Esophagus squamous epithelium (tissue), 5 donors: ENCODE measurements at places on chromosomes 6 and 20.

GRCh38 chr20:6533351-6533750 lies 234.1 kb upstream of the BMP2 start:
- DNase-seq = no peak

DNA sequence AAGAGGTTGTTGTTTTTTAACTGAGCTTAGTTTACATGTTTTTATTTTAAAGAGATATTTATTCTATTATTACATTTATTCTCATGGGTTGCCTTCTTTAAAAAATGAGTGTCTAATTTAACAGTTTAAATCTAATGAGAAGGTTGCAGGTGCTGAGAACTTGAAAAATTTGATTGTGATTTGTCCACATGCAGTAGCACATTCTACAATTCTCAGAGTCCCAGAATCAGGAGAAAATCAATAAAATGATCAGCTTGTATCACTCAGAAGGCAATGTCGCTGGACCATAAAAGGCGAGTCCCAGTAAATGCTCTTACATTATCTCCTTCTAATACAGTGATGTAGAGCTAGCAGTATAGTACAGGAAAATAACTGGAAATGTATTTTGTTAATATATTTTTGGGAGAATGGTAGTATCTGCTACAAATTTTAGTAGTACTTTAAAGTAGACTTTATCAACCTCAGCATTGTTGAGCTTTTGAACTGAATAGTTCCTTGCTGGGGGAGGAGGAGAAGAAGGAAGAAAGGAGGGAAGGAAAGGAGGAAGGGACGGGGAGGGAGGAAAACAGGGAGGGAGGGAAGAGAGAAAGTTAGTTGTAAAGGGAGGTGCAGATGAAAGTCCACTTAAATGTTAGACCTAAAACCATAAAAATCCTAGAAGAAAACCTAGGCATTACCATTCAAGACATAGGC lies 458.0 kb downstream of the DOK5 start:
- no peak for DNase-seq

- no peak for DNase-seq
These were observed 92.4 kb downstream of the SMOC2 start for GRCh38 chr6:168533414-168533813.

DNA sequence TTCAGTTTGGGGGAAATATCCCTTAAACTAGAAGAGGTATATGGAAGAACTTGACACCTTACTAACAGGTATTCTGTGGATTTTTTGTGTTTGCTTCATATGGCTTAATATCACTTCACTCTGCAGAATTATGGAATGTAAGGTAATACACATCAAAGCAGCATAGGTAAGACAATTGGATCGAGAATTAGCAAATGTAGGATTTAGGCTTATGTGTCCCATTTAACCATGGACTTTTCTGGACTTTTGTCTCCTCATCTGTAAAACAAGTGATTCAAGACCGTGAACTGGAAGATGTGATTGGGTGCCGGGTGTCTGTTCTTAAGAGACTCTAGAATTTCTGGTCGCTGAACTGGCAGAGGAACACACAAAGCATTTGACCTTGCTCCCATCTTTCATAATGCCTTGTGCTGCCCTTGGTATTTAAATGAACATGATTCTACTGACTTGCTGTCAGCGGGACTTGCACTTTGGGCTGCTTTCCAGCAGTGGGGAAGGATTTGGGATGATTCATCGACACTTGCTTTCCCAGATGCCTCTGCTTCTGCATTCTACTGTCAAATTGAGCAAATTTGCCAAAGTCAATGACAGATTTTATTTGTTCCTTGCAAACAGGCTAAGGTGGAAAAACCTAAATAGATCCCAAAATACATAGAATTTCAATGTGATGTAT lies 199.8 kb downstream of the PLCB1 start:
- DNase-seq = no peak

DNA sequence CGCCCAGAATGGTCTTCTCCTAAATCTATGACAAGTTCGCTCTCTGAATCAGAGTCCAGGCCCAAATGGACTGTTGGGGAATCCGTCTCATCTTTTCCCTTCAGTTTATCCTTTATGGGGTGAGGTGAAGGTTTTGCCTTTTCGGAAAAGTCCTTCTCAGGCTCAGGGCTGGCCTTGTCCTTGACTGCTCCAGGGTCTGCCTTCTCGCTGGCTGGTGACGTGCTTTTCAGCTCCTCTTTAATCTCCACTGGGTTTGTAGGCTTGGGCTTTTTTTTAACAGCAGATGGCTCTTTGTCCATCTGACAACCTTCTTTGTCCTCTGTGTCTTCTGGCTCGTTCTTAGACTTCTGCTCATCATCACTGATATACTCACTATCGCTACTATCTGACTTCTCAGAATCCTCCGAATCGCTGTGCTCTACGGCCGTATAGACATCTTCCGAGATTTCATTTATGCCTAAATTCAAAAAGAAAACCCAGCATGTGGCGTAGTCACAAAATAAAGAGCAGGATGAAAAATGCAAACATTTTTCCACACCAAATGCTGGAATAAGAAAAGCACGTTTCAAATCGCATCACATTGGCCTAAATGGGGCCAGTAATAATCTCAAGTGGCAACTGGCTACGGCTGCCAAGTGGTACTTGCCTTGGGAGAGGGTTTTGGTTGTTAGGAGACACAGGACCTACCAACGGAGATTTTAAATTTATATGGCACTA lies 110.3 kb downstream of the ZMYND8 start:
- no peak for DNase-seq

GRCh38 chr6:36243562-36244212 lies 26.2 kb upstream of the PNPLA1 start:
- DNase-seq = no peak

- no peak for DNase-seq
These were observed 5.9 kb downstream of the TP53INP2 start for GRCh38 chr20:34709831-34710567.

- no peak for DNase-seq
These were observed 6.7 kb upstream of the ACSS1 start for GRCh38 chr20:25064561-25065071.

- DNase-seq = no peak
These were observed 22.6 kb upstream of the CHMP4B start for GRCh38 chr20:33788351-33789049.

- DNase-seq = no peak
These were observed 97.8 kb downstream of the NOL4L start for GRCh38 chr20:32487381-32487780.

GRCh38 chr6:107491138-107491609 lies 1.3 kb downstream of the SOBP start:
- DNase-seq = no peak

DNA sequence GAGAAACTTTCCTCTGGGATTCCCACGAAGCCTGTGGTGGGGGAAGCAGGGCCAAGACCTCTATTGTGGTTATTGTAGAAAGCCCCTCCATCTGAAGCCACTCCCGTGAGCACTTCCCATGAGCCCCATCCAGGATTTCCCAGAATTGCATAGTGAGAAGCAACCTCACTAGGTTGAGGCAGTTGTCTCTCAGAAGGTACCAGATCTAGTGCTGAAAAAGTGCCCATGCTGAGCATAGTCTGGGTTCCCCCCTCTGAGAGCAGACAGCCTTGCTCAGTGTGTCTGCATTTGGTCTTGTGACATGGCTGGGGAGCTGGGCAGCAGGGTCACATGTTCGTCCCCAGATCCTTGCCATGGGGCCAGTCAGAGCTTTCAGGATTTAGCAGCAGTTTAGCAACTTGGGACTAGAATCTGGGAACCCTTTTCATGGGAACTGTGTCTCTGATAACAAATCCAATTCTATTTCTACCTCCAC lies 38.6 kb downstream of the SLC9A8 start:
- no peak for DNase-seq

DNA sequence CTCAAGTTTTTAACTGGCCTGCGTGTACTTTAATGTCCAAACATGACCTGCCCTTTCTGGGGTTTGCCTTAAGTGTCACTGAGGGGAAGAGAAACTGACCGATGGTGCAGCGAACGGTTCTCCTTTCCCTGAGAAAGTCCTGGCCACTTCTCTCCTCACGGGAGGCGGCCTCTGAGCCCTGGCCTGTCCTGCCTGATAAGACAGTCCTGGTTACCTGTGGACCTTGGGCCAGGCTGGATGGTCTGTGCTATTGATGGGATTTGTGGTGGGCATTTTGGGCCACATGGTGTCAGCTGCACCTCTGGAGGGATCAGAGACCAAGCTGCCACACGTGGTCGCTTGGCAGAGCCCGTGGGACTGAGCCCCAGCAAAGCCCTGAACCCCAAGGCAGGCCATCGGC lies 11.6 kb upstream of the NTSR1 start:
- DNase-seq = no peak
